ENCODE measurements at places on chromosomes 12 and 14.

- no peak for DNase-seq
Measured at GRCh38 chr12:88113871-88114270, 28.0 kb downstream of the CEP290 start.

GRCh38 chr12:65355461-65355860 is 77.0 kb downstream of the MSRB3 start:
- no peak for DNase-seq

- no peak for DNase-seq
Measured at GRCh38 chr14:77991128-77991772, 178.9 kb upstream of the NRXN3 start.

DNA sequence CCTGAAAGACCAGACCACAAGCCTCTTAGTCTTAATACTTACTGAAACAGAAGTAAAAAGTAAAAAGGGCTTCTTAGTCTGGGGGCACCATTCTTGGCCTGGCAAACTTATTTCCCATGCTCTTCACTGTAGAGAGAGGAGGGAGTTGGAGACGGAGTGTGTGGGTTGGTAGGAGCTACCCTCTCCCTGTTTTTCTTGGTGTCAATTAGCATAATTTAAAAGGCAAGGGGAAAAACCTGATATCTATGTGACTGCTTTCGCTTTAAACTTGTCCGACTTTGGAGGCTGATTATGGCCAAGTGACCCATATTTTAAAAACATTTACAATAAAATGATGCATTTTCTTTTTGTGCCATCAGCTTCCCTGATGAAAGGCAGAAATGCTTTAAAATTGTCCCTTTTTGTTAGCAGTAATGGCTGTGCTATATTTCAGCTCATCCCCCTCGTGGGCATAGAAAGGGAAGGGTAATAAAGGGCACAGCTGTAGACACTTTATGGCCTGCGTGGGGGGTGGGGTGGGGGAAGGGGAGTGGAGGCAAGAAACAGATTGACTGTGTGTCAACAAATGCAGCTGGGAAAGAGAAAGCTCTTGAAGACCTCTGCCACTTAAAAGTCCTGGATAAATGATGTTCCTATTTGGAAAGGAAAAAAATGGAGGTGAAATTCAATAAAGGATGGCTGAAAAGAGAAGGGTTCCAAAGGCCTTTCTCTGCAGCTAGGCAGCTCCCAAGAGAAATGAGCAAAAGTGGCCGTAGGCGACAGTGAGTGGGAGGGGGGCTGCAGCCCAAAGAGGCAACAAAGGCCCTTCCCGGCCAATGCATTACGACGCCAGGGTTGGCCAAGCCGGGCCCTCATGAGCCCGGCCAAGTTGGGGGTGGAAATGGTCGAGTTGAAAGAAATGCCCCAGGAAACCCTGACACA is 57.5 kb upstream of the TMEM263 start:
- no peak for DNase-seq

DNA sequence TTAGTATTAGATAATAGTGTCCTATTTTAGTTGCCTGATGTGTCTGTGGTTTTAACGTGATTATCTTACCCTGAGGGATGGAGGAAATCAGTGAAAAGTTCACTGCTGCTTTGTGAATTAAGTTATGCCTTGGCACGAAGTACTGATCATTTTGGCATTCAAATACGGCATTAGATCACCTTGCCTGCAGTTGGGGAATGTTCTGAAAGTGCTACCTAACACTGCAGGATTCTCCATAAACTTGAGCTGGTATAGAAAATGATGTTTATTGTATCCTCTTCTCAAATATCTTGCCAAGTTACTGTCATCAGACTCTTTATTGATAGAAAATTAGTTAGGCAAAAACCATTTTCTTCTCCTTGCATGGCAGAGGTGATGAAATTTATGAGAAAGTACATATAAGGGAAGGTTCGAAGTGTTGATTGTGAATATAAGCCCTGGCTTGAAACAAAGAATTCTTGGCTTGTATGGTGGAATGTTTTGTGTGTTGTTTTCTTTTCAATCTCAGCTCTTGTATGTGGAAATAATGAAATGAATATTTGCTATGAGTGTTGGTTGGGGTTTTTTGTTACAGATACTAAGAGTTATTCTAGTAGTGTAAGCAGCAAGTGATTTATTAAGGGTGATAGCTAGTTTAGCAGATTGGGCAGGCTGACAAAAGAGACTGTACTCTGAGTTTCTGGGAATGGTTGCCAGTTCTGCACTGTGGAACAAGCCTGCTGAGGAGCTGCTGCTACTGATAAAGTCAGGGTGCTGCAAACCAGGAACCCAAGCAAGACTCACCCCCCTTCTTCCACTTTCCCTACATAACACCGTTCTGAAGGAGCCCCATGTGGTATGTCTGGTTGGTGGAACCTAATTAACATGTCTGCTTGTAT is 448.3 kb downstream of the PCNX1 start:
- peak; percentile 20 for DNase-seq

- no peak for DNase-seq
Measured at GRCh38 chr14:65804439-65805112, 392.0 kb downstream of the FUT8 start.

- DNase-seq: peak; percentile 51
Measured at GRCh38 chr14:103427485-103428443, 42.5 kb downstream of the MARK3 start.

- no peak for DNase-seq
Measured at GRCh38 chr12:105256011-105256410, 20.0 kb upstream of the APPL2 start.

DNA sequence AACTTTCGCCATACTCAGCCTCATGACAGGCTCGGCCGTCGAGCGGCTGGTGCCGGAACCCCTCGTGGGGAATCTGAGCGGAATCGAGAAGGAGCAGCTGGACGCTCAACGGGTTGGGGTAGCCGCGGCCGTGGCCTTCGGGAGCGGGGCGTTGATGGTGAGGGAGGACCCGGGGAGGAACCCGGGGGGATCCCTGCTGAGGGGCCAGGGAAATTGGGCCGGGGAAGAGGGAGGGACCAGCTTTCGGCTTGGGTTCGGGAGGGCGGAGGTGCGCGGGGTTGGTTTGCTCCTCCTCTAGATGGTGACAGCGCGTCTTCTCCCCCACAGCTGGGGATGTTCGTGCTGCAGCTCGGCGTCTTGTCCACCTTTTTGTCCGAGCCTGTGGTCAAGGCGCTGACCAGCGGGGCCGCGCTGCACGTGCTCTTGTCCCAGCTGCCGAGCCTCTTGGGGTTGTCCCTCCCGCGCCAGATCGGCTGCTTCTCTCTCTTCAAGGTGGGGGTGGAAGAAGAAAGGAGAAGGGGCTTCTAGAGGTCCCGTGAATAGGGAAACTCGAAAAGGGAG is 9.8 kb downstream of the ARHGEF25 start:
- no peak for DNase-seq

- DNase-seq: no peak
Measured at GRCh38 chr12:78698747-78699146, 165.8 kb upstream of the SYT1 start.

- peak; percentile 59 for DNase-seq
Measured at GRCh38 chr12:41521872-41522379, 333.8 kb downstream of the PDZRN4 start.

GRCh38 chr14:95323917-95324316 is 4.2 kb upstream of the CLMN start:
- DNase-seq: no peak

- DNase-seq: no peak
Measured at GRCh38 chr12:130813949-130814348, 25.1 kb downstream of the STX2 start.

DNA sequence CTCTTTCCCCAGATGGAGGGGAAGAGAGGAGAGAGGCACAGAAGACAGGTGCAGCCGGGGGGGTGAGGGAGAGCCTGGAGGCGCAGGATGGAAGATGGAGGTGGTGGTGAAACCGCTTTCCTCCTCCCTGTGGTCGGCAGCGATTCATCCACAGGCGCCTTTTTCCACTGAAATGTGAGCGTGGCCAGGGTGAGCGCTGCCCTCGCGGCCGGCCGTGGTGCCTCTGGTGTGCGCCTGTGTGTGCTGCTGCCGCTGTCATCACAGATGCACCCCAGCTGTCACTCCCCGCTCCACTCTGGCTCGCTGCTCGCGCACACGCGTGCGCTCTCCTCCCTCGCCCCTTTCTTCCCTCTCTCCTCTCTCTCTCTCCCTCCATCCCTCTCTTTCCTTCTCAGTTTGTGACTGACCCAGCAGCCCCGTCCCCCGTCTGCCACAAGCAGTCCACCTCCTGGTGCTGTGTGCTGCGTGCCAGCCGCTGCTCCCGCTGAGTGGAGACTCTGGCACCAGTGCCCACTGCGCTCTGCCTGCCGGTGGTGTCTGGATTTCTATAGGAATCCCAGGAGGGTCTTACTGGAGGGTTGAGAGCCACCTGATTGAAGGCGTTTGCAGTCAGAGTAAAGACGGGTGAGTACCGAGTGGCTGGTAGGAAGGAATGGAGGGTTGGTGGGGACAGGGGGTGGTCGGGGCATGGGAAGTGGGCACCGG is at the start of gene LRTM2:
LRTM2 (plus strand) TSS at position 375 of the 705 bp plus-strand sequence. CDS start 7,584 bp downstream, outside the sequence.
- DNase-seq: no peak

GRCh38 chr12:5715021-5715420 is 230.0 kb downstream of the ANO2 start:
- DNase-seq: no peak

GRCh38 chr14:96888158-96888557 is 91.0 kb downstream of the VRK1 start:
- no peak for DNase-seq

DNA sequence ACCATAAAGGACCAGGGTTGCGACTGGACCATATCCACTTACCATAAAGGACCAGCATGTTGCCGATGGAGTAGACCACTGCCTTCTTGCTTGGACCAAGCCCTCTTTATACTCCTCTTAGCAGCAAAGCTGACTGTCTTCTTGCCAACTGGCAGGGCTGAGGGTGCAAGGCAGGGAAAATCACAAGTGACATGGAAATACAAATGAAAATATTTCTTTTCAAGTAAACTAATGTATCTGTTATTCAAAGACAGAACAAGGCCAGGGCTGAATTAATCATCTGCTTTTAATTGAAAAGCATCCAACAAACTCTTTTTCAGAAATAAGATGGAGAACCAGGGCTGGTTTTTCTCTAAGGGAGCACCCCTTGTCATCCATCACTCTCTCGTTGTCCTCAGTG is at the start of gene CELA1:
CELA1 (minus strand) TSS at position 99 of the 400 bp plus-strand sequence; CDS start at position 58, 41 bp downstream.
- DNase-seq: no peak

DNA sequence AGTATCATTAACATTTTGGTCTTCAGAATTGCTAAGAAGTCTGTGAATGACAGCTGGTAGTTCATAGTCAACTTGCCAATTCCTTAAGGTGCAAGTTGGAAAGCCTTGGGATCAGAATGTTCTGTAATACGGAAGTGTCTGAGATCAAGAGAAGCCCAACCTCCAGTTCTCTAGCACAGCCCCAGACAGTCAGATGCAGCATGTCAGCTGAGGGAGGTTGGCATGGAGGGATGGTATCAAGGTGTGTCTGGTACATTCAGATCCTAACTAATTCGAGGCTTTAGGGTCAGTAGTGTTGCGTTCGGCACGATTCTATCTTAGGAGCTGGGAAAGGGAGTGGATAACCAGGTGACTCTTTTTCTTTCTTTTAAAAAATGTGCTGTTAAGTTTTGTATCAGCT is 38.3 kb downstream of the FNTB start:
- no peak for DNase-seq

DNA sequence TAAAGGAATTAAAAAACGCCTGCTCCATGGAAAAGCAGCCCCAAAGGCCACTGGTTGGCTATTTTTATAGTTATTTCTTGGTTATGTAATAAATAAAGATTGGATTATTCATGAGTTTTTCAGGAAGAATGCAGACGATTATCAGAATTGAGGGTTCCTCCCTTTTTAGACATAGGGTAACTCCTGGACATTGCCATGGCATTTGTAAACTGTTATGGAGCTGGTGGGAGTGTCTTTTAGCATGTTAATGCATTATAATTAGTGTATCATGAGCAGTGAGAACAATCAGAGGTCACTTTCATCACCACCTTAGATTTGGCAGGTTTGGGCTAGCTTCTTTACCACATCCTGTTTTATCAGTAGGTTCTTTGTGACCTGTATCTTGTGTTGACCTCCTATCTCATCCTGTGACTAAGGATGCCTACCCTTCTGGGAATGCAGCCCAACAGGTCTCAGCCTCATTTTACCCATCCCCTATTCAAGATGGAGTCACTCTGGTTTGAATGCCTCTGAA is 728.7 kb downstream of the GALC start:
- no peak for DNase-seq

GRCh38 chr12:129520739-129521138 is 383.1 kb downstream of the TMEM132D start:
- DNase-seq: no peak

- DNase-seq: peak; percentile 80
Measured at GRCh38 chr14:102594514-102595175, 2.2 kb downstream of the RCOR1 start.

DNA sequence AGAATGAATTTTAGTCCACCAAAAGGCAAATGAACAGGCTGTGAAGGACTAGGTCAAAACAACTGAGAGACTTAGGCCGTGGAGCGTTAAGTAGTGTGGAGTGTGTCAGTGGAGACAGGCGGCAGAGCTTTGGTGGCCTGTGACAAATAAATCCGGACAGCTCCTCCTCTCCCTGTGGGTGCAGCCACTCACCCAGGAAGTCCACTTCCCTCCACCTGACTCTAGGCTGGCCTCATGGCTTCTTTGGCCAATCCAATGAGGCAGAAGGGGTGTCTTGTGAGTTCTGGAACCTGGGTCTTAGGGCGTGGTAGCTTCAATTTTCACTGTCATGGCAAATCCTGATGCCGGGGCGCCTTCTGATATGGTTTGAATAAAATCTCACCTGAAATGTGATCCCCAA is 180.9 kb upstream of the C14orf180 start:
- DNase-seq: no peak

DNA sequence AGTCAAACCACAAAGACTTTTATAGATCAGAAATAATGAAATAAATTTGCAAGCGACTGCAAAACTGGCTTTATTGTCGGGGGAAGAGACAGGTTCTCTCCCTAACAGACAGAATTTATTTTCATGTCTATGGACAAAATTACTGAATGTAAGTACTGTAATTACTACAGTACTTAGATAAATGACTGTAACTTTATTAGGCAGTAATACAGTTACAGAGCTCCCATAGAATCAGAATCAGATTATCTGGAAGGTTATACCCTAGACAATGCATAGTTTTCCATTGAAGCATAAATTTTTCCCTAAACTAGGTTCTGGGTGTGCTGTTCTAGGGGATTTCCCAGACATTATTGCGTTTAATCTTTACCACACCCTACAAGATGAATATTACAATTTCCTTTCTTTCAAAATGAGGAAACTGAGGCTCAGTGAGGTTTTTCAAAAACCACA is 114.2 kb downstream of the C12orf75 start:
- DNase-seq: peak; percentile 57

- no peak for DNase-seq
Measured at GRCh38 chr12:21566223-21566906, 38.3 kb downstream of the GYS2 start.

GRCh38 chr12:58365087-58365390 is 423.7 kb downstream of the ATP23 start:
- DNase-seq: no peak

DNA sequence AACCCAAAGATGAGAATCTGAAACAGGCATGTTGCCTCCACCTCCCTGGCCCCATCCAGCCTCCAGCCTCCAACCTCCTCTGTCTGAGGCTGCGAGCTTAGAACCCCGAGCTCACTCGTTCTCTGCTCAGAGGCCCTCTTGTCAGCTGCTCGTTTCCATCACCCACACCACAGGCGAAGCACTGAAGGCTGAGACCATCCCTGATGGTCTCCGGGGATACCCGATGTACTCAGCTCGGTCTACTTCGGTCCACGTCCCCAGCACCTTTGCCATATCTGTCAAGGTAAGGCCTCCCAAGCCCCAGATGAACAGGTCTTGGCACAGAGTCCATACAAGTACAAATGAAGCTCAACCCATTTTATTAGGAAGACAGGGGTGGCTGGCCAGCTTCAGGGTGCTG is 72.4 kb downstream of the TTC7B start:
- no peak for DNase-seq
